Spleen (tissue), 13 donors: ENCODE measurements at places on chromosomes 1 and 21. TPM values are rescaled to one million over a fixed set of nuclear protein-coding genes. Genes with fewer than 3 reads are reported as not detected.

GRCh38 chr1:200432586-200432985 lies 22.8 kb upstream of the ZNF281 start:
- DNase-seq, result no peak

- no peak for DNase-seq
Measured at GRCh38 chr1:205623646-205624045, 8.2 kb downstream of the ELK4 start.

DNA sequence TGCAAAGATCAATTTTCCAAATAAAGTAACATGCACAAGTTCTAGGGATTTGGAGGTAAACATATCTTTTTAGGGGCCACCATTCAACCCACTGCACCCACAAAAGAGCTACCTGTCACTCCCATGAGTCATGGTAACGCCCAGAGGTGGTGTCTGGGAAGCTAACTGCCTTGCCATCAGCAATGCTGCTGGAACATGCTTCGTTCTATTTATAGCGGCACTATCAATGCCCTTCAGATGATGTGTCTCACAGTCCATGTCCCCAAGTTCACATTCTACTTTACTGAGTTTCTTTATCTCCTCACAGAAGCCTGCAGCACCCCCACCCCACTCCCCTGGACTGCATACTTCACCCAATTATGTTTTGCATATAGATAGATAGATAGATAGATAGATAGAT lies 95.4 kb downstream of the LPAR3 start:
- DNase-seq, result no peak

- peak; percentile 76 for DNase-seq
Measured at GRCh38 chr1:159927849-159928431, 2.6 kb upstream of the TAGLN2 start.

DNA sequence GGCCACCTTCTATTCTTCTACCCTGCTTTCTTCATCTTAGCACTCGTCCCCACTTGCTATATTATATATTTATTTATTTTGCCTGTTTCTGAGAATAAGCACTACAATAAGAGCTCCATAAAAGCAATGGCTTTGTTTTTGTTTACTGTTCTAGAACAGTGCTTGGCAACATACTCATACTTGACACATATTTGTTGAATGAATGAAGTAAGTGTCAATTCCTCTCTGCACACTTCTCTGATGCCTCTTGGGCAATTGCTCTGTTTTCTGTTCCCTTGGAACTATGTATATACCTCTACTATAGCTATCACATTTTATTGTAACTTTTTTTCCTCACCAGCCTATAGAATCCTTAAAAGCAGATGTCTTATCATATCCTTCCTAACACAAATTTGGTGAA lies 7.5 kb upstream of the SLC19A2 start:
- DNase-seq, result no peak

DNA sequence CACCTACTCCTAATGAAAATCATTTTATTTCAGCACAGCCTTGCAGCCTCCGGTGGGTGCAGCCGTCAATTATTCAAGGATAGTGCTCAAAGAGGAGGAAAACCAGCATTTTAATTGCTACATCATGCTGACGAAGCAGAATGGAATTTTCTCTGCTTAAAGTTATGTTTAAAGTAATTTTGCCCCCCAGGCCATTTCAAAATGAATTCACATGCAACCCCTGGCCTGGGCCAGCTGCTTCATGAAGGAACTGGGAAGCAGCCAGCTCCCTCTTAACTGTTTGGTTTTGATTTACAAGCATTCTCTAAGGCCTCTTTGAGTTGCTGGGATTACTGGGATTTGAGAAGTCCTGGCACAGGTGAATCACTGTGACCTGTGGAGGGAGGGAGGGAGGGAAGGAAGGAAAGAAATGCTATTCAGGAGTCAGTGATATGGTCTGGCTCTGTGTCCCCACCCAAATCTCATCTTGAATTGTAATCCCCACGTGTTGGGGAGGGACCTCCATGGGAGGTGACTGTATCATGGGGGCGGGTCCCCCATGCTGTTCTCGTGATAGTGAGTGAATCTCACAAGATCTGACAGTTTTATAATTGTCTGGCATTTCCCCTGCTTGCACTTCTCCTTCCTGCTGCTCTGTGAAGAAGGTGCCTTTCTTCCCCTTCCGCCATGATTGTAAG lies 66.0 kb downstream of the PGBD5 start:
- DNase-seq, result no peak

- no peak for DNase-seq
Measured at GRCh38 chr1:56533621-56534020, 45.7 kb downstream of the PLPP3 start.

- no peak for DNase-seq
Measured at GRCh38 chr21:33071770-33072306, 1.9 kb downstream of the OLIG1 start.

- DNase-seq, result no peak
Measured at GRCh38 chr1:241606544-241606943, 33.6 kb downstream of the CHML start.

- DNase-seq, result no peak
Measured at GRCh38 chr1:94988356-94988755, 61.4 kb upstream of the CNN3 start.

DNA sequence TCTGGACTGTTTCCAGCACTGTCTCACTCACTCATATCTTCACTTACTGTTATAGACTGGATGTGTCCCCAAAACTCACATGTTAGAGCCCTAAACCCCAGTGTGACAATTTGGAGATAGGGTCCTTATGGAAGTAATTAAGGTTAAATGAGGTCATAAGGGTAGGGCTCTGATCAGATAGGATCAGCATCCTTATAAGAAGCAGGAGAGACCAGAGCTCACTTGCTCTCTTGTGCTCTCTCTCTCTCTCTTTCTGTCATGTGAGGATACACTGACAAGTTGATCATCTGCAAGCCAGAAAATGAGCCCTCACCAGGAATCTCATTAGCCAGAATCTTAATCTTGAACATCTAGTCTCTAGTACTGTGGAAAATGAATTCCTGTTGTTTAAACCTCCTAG lies 23.4 kb downstream of the TNR start:
- no peak for DNase-seq

DNA sequence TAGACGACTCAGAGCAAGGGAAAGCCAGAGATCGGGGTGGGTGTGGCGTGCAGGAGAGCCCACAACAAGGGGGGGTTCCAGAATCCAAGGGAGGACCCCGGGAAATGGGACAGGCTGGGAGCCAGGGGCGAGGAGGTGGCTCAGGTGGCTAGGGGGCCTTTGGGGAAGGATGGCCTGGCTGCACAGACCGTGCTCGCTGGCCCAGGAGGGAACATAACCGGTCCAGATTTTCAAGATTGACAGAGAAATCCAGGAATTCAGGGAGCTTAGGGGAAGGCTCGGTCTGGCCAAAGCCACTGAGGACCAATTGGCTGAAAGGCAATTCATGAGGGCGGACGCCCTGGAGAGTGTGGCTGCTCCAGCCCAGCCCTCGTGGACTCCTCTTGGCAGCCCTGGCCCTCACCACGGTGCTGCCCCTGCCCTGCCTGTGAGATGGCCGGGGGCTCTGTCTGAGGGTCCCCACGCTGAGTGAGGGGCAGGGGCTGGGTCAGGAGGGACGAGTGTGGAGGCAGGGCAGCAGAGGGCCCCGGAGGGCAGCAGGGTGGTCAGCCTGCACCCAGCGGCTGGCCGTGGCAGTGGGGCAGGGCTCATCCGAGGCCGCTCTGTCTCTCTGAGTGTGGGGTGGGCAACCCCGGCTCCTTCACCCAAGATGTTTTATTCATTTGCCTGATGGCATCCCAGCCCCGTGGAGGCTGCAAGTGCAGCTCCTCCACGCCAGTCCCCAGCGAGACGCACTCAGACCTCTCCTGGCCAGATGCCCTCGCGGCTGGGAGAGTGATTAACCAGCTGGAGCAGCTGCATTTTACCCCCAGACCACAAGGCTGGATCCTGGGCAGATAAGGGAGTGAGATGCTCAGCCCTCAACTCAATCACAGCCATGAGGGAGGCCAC lies 5.6 kb upstream of the LRRC3 start:
- DNase-seq, result peak; percentile 61

DNA sequence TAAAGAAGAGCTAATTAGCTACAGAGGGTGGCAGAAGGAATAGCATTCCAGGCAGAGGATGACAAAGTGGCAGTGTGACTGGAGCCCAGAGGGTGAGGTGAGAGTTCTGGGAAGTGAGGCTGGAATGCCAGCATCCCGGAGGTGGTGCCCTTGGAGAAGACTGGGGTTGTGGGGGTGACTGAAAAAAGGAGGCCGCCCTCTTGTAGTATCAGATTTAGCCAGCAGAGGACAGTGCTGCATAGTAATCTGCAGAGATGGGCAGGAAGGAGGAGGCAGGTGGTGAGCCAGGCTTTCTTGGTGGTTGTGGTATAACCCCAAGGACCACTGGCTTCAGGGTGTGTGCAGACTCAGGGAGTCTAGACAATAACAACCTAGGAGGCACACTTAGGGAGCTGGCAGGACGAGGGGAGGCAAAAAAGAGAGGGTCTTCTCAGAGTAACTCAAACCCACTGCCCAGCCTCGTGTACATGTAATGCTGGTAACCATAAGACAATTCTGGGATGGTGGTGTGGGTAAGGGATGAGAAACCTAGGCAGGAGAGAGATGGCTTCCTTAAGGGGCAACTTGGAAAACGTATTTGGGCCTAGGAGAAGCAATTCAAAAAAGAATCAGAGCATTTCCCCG lies 30.5 kb downstream of the MROH7 start:
- DNase-seq, result no peak

- DNase-seq, result no peak
Measured at GRCh38 chr1:54807756-54808155, 6.6 kb upstream of the TTC22 start.

DNA sequence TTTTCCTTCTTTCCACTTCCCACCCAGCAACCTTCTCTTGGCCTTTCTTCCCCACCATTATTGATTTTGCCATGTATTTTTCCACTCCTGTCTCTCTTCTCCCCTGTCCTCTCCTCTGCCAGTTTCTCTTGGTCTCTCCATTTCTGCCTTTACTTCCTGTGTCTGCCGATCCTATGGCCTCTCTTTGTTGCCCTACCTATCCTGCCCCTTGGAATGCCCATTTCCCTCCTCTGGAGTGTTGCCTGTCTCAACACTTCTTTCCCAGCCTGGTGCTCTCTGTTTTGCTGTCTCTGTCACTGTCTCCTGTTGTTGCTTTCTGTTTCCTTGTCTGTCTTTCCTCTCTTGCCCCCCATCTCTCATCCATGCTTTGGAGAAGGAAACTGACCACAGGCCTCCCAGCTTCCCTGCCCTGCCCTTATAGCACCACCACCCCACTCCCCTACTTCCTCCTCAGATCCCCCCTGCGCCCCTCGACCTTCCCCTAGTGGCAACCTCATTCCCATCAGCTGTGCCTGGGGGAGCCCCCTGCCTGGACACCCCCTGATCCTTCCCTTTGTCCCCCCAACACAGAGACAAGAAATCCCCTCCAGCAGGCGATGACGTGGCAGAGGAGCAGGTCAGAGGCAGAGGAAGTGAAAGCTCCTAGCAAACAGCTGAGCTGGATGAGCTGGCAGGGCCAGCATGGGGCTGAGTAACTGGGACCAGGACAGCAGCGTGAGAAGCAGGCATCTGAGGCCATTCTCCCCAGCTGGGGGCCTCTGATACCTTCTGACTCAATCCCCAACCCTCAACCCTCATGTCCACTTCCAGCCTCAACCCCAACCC lies 6.6 kb upstream of the ETV3L start:
- peak; percentile 79 for DNase-seq

DNA sequence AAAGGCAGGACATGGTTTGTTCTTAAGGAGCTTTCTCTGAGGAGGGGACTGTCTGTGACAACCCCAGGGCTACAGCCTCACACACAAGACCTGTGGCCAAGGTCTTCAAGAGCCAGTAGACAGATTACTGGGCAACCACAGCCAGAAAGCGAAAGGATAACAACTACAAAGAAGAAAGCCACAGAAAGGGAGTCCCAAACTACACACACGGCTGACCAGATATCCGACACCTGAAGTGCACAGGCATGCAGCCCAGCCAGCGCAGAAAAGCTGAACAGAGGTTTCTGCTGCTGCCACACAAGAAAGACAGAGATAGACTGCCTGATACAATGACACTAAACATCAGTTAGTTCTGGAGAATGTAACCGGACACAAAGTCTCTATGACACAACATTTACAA lies 21.4 kb upstream of the NADK start:
- DNase-seq, result peak; percentile 32

DNA sequence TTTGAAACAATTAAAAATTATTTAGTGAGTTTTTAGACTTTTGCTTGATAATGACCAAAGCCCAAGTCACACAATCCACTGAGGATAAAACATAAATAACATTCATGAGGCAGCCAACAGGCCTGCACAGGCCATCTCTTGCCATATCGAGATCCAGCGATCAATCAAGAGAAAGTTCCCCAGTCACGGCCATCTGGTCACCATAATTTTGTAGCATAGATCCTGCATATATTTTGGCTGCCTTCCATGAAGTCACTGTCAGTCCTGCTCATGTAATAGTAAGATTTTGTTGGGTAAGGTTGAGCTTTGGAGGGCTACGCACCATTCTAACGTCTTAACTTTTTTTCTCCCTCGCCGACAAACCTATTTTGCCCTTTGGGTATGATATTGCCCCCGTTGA lies 17.5 kb downstream of the KPNA6 start:
- no peak for DNase-seq

DNA sequence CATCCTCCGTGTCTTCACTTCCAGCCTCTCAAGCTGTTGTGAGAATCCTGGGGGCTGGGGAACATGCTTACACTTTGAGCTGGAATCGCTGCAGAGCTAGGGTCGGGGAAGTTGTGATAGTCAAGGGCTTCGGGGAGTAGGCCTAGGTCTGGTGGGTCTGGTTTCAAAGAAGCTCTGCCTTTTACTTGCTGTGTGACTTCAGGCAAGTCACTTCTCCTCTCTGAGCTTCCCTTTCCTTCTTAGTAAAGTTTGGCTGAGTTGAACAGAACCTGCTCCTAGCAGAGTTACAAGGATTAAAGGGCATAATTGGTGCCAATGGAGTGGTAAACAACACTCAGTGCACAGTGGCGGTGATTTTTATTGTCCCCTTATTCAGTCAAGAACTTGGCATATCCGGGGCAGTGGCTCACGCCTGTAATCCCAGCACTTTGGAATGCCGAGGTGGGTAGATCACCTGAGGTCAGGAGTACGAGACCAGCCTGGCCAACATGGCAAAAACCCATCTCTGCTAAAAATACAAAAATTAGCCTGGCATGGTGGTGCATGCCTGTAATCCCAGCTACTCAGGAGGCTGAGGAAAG lies 25.7 kb downstream of the ARHGEF19 start:
- DNase-seq, result no peak

- no peak for DNase-seq
Measured at GRCh38 chr1:116951200-116951935, 41.7 kb downstream of the PTGFRN start.

Gene FCGR2B
- total RNA-seq, result 29.7 TPM

Gene ZNF593OS
- total RNA-seq, result not detected

Gene CELA3A
- not detected for total RNA-seq

Gene ZBTB37
- total RNA-seq, result 23.4 TPM

Gene CRNN
- not detected for total RNA-seq

Gene KIF17
- 44.7 TPM for total RNA-seq

Gene TFF1
- not detected for total RNA-seq

Gene SLC1A7
- not detected for total RNA-seq

Gene FMO2
- 1.2 TPM for total RNA-seq

Gene MRPL39
- total RNA-seq, result 20.5 TPM
